ENCODE measurements at places on chromosomes 2 and 18.
A peak's percentile ranks its signal among the peaks of the same experiment; 100 is the strongest.

GRCh38 chr2:27920148-27920885 is 29.8 kb downstream of the BABAM2 start:
- peak; percentile 2 for DNase-seq

DNA sequence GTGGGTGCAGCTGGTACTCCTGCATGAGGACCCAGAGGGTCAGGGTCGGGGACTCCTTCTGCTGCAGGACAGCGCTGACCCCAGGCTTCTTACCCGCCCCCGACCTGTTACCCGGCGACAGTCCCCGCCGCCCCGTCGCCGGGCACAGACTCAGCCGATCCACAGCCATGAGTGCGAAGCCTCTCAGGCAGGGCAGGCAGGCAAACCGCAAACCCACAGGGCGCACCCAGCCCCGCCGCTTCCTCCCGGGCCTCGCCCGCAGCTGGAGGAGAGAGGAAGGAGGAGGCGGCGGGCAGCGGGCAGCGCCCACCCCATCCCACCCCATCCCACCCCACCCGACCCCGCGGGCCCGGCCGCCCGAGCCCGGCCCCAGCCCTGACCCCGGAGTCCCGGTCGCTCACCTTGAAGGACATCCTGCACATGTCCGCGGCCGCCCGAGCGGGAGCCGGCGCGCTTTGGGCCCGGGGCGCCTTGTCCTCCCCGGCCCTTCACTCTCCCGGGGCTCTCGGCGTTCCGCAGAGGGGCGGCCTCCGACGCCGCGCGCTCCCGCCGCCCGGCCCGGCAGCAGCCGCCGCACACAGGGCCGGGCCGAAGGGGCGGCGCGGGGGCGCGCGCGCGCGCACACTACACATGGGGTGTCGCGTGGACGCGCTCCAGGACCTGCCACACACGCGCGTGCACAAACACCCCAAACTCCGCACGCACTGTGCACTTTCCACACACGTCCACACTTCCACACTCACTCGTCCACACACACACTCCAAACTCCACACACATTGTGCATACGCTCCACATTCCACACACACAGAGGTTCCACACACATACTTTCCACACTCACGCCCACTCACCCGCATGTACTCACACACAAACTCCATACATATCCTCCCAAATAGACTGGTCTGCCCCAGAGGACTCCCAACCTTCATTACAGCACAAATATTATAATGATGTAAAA is at the start of gene ANKRD29:
ANKRD29 (minus strand) TSS at position 603 of the 955 bp plus-strand sequence; CDS start at position 422, 181 bp downstream.
- DNase-seq = peak; percentile 84

- DNase-seq = no peak
Measured at GRCh38 chr2:149653831-149654445, 66.4 kb upstream of the MMADHC start.

DNA sequence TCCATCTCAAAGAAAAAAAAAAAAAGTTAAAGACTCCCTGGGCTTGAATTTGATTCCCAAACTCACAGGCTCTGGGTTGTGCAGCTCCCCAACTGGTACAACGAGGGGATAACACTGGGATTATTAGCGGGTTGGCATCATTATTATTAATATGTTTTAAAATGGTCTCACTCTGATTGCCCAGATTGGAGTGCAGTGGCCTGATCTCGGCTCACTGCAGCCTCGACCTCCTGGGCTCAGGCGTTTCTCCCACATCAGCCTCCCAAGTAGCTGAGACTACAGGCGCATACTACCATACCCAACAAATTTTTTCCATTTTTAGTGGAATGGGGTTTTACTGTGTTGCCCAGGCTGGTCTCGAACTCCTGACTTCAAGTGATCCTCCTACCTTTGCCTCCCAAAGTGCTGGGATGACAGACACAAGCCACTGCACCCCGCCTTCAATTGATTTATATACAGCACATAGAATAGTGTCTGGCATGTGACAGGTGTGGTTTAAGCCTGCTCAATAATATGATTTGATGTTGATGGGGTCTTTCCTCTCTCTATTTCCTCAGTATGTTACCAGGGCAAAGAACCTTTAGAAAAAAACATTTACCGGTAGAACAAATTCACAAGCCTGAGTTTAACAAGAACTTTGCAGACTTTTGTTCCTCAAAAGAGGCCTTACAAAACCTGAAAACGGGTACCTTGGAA is 12.2 kb downstream of the MYCN start:
- DNase-seq = no peak

DNA sequence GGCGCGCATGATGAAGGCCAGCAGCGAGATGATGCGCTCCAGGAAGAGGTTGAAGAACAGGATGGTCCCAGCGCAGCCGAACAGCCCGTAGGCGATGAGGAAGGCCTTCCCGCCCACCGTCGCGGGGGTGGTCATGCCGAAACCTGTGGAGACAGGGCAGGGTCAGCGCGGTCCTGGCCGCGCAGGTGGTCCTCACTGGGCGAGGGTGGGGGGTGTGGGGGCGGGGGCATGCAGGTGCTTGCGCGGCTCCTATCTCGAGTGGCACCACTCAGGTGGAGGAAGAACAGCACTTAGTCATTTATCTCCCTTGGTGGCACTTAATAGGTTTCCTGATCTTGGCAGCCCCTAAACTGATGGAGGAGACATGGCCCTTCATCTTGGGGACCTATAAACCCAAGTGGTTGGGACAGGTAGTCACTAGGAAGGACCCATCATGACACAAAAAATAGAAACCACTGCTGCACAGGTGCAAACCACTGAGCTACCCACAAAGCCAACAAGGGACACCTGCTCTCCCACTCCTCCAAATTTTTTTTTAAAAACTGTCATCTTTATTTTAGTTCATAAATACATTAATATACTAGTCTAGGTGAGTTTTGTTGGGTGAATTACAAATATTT is 118.8 kb downstream of the MSH2 start:
- DNase-seq = no peak

- no peak for DNase-seq
Measured at GRCh38 chr2:38387887-38388286, 10.8 kb upstream of the ATL2 start.

- DNase-seq = peak; percentile 49
Measured at GRCh38 chr2:121071034-121071504, 213.9 kb downstream of the TFCP2L1 start.

DNA sequence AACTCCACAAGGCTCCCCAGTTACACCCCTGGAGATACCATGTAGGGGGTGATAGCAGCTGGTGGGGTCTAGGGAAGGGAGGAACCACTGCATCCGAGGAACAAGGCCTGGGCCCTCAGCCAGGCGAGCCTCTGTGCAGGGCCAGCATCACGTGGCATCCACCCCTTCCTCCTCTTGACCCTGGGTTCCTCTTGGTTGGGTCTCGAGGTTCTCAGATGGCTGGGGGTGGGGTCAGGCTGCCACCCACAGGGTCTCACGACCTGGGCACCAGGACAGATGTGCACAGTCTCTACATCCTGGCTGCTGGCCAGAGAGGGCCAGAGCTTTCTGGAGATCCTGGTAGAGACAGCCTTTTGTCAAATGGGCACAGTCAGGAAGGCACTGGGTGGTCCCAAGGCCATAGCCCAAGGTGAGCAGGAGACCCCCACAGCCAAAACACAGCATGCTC is 10.4 kb downstream of the HS6ST1 start:
- DNase-seq = peak; percentile 5

DNA sequence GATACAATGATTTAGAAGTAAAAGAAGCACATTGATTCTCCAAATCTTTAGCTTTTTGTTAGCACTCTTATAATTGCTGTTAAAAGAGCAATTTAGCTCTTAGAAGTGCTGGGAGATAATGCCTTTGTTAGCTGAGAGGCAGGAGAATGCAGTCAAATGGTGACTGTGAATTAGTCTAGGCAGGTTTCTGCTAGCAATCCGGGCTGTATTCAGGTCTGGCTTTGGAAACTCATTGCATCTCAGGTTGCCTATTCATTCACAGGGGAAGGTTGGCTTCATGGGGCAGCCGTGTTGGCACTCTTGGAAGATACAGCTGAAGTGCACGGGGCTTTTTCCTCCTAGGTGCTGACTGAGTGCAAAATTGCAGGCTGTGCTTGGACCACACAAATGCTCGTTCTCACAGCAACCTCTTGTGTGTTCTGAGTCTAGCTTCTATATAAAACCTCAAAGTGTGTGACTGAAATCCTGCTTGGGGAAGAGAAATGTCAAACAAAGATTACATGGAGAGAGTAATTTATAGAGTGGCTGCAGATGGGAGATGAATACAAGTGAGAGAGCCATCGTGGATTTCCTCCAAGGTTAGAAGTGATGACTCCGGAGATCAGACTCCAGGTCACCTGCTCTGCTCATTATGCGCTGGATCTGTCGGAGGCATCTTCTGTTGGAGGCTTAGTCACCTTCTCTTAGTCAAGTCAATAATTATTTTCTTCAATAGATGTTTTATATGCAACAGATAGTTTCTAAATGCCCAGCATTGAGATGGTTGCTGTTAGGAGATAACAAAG is 167.8 kb downstream of the PMAIP1 start:
- DNase-seq = peak; percentile 64

DNA sequence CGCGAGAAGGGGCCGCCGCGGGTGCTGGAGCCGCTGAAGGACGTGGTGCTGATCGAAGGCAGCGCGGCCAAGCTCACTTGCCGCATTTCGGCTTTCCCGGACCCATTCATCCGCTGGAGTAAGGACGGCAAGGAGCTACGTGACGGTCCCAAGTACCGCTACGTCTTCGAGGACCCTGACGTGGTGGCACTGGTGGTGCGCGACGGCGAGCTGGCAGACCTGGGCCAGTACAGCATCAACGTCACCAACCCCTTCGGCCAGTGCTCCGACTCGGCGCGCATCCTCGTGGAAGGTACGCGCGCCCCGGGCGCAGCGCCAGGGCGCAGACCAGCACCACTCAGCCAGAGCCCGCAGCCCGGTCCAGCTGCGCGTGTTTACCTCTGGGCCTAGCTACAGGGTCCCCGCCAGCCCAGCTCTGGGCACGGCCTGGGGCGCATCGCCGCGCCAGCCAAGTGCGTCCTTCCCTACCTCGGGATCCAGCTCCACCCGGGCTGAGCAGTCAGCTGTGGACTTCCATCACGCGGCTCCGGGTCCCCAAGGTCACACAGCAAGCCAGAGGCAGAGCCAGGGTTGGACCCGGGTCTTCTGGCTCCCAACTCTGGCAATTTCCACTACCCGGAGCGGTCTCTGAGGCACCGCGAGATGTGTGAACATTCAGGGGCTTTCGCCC is 1.7 kb upstream of the GMPPA start:
- DNase-seq = peak; percentile 41

GRCh38 chr2:45280794-45281193 is 271.5 kb upstream of the SIX2 start:
- DNase-seq = no peak

DNA sequence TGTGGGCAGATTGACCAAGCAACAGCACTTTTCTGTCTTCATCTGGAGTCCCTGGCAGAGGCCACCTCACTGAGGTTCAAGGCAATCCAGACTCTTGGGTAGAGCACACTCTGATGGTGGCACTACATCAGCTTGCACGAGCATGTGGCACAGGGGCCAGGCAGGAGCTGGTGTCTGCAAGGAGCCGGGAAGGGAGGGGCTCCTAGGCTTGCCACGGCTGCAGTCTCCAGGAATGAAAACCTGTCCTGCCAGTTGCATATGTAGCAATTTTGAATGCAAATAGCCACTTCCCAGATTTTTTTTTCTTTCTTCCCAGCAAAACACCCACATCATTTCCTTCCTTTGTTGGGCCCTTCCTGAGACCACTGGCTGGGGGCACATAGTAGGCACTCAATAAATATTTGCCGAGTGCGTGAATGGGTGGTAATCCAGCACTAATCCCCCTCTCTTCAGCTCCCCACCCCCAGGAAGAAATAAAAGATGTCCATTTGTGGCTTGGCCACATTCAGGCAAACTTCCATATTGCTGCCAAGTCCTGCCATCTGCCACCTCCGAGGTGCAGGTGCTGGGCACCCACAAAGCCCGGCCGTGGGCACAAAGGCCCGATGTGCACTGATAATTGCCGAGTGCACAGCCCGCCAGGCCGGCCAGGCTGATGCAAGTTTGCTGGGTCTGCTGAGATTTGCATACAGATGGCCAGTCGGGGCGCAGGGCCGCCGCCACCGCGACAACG is 72.4 kb downstream of the MYCN start:
- DNase-seq = peak; percentile 100

DNA sequence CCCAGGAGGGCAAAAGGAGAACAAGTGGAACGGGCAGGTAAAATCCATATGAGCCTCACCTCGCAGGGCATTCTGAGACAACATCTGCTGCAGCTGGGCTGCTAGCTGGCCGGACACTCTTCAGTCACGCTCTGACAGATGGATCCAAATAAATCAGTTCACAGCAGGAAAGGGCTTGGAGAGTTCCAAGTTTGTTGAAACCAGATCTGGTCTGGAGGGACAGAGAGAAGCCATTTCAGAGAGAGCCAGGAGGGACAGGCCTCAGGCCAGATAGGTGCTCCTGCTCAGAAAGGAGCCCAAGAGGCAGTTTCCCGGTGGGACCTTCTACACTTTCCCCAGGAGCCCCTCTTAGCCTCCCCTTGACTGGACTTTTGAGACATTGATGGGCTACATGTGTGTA is 28.2 kb upstream of the TNP1 start:
- DNase-seq = no peak
